ENCODE measurements at places on chromosomes 1 and 21.

DNA sequence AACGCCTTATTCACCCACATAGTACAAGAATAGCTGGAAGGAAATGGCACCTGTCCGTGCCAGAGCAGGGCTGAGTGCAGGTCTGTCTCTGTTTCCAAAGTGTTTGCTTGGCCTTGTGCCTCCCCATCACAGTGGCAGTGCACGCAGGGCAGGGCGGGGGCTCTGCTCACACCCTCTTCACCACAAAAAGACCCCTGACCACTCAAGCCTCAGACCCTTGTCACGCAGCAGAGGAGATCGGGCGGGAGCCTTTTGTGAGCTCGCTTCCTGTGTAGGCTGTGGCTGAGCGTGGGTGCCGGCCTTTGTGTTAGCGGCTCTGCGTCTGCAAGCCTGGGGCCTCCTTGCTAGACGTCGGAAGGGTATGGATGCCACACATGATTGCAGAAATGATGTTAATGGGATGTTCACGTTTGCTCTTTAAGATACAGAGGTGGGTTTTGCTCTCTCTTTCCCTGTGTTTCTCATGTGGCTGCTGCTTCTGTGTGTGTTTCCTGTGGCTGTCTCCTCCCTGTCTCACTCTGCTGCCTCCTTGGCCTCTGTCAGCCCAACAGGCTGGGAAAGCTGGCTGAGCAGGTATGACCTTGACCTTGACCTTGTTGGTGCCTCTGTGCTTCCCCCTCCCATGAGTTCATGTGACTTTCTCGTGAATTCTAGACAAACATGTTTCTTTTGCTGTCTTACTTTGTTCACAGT lies 45.4 kb downstream of the S100B start:
- peak; percentile 55 for DNase-seq

DNA sequence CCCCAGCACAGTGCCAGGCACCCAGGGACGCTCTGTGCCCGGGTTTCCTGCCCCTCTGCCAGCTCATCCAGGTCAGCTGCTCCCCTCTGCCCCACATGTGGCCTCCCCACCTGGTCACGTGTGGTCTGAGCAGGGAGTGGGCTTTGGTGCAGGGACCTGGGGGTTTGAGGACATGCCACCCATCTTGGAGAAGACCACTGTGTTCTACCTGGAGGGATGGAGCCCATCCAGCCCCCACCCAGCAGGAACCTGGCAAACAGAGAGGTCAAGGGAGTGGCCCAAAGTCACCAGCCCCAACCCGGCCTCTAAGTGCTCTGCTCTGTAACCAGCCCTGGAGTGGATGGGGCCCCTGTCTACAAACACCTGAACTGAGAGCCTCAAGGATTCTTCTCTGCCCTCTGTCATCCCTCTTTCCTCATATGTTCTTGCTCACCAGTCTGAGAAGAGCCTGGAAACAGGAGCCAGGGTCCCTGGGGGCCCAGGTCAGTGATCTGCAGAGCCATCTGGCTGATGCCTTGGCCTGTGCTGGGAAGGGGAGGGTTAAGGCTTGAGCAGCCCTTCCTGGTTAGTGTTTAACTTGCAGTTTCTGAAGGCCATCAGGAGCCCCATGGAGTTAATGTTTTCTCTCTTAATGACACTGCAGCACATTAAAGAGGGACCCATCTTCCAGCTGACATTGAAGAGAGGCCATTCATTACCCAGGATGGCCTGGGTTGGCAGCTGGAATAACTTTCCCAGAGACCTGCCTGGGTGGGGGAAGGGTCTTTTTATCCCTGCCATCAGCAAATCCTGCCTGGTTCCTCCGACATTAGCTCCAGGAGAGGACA lies 235.4 kb downstream of the PTPRU start:
- DNase-seq = no peak

DNA sequence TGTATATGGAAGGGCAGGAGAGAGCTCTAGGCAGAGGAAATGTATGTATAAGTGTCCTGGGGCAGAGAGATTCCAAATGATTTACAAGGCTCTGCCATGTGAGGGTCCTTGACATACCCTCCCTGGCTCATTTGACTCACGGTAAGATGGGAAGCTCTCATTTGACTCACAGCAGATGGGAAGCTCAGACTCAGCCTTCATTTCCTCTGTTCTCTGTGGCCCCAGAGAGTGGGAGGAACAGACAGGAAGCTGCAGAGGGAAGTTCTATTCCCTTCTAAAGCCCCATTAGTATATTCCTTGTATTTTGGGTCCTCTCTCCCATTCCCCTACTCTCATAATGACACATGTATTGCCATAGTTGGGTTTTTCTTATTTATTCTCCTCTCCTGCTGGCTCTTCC lies 44.9 kb downstream of the FOXD2 start:
- no peak for DNase-seq

DNA sequence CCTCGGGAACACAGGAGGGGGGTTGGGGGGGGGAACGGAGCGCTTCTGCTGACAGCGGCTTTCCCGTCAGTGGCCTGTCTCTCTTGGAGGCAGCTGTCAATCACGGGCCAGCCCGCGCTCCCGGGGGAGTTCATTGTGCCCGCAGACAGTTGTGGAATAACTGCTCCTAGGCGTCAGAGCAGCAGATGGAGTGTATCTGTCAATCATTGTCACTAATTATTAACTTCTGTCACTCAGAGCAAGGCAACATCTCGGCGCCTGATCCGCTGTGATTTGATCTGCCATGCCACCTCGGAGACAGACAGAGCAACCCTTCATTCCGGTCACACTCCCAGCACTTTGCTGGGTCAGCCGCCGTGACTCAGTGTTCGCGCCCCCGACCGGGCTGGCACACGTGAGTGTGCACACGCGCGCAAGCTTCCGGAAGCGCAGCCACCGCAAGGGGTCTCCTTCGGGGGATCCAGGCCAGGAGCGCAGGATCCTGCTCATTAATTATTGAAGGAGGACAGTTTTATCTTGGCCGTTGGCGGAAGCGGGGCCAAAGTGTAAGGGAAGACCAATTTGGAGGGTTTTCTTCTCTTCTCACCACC lies 75.8 kb downstream of the RRAGC start:
- no peak for DNase-seq

GRCh38 chr1:240743705-240744104 lies 131.8 kb upstream of the GREM2 start:
- no peak for DNase-seq

DNA sequence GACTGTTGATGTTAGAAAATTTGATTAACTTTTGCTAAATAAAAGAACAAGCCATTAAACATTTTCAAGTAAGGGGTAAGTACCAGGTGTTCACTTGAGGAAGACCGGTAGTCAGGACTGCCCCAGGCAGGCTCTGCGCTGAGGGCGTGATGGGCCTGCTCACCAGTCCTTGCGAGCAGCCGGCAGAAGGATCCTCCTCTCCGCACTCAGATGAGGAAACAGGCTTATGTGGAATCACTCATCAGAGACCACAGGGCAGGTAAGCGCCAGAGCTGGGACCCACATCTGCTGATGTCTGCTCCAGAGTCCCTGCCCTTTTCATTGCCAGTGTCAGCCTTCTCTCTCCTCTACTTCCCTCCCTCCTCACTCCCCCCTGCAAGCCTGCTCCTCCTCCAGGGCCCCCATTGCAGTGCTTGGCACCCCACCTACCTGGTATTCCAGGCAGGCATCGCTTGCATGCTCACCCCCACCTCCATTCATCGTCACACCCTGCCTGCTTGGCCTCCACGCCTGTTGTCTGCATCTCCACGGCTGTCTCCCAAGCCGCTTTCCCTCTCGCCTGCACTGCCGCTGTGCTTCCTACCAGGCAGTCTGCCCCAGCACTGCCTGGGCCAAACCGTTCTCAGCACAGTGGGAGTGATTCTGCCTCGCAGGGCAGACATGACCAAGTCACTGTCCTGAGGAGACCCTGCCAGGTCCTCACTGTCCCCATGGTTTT lies 24.7 kb upstream of the KDM4A start:
- DNase-seq = no peak

GRCh38 chr1:222592171-222592570 lies 2.4 kb upstream of the TAF1A start:
- DNase-seq = no peak

- DNase-seq = no peak
Measured at GRCh38 chr1:108114033-108114599, 86.0 kb downstream of the SLC25A24 start.

DNA sequence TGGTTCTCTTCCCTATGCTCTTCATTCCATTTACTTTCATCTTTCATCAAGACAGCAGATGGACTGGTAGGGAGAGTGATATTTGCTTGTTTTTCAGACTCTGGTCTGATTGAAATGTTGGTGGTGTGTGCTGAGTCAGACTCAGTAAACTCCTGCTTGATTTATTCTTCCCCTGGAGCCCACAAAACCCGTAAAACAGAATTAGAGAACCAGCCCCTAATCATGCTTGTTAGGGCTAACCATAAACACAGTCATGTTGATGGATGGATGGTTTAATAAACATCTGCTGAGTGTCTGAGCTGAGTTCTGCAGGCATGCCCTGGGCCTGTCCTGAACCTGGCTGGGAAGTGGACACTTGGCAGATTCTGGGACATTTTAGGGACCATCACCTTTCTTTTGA lies 24.8 kb downstream of the NOS1AP start:
- DNase-seq = no peak

DNA sequence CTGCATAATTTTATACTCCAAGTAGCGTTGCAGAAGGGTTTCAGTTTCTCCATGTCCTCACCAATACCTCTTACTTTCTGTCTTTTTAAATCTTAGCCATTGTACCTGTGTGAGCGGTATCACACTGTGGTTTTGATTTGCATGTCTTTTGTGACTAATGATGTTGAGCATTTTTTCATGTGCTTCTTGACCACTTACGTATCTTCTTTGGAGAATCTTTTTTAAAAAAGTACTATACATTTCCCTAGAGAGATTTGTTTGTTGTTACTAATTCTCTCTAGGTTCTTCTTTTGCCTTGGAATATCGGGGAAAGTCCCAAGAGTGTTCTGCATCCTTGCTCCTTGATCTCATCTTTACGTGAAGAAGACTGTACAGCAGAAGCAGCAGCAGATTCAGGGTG lies 81.8 kb upstream of the WARS2 start:
- no peak for DNase-seq

DNA sequence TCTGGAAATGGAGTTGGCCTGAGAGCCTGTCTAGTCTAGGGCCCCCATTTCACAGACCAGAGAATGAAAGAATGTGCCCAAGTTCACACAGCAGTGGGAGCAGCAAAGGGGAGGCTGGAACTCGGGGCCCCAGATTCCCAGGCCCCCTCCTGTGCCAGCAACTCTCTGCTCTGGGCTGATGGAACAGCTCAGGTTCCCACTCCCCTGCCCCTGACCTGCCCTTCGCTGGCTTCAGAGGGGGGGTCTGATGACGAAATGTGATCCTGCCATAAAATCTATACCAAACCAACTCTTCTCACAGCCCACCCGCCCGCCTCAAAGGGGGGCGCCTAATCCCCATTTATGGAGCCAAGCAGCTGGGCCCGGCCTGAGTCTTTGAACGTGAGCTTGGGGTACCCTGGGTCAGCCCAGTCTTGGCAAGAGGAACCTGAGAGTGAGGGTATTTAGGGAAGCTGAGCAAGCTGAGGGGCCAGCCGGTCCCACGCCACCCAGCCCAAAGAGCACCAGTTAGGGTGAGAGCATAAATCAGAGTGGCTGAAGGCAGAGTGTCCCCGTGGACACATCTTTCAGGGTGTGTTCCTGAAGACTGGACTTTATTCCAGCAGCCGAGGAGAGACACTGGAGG lies 65.0 kb downstream of the FOXD2 start:
- DNase-seq = no peak

- DNase-seq = no peak
Measured at GRCh38 chr1:234645964-234646363, 36.0 kb upstream of the IRF2BP2 start.

GRCh38 chr21:34987501-34988072 lies 61.5 kb downstream of the RUNX1 start:
- no peak for DNase-seq

- no peak for DNase-seq
Measured at GRCh38 chr1:3814771-3815561, 18.7 kb upstream of the LRRC47 start.

GRCh38 chr1:43039228-43040055 lies 80.8 kb upstream of the SLC2A1 start:
- DNase-seq = no peak

GRCh38 chr1:64340361-64340760 lies 129.6 kb upstream of the CACHD1 start:
- DNase-seq = no peak

GRCh38 chr21:41407541-41408460 lies 18.2 kb upstream of the MX1 start:
- no peak for DNase-seq

- no peak for DNase-seq
Measured at GRCh38 chr1:23171181-23171755, 2.6 kb upstream of the LUZP1 start.

GRCh38 chr21:39537571-39537970 lies 75.2 kb upstream of the B3GALT5 start:
- DNase-seq = no peak
